ENCODE measurements at places on chromosomes 6 and 20.

GRCh38 chr20:17635332-17636244 lies 46.5 kb downstream of the RRBP1 start:
- no peak for DNase-seq

- no peak for DNase-seq
Observed at GRCh38 chr20:32966382-32966781, 37.9 kb downstream of the SUN5 start.

DNA sequence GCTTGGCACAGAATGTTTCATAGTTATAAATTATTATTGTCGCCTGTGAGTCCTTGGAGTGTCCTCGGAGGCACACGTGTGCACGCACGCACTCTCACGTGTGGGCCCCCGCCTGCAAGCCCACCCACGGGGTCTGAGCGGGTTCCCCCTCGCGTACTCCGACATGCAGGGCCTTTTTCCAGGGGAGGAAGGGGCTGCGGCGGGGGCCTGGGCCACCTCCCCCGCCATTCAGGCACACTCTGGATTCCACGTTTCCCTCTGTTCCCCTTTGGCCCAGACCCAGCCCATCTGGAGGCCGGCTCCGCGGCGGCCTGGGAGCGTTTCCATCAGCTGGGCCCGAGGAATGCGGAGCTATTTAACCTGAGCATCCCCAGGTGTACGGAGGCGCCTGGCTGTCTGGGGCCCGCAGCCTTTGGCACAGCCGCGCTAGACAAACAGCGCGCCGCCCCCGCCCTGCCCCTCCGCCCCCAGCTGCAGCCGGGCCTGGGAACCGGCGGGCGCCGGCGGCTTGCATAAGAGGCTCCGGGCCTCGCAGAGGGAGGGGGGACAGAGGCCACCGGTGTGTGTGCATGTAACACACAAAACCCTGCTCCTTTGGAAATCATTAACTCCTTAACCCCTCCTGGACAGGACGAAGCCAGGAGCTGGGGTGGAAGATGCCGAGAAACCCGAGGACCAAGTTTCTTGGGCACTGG lies 3.3 kb downstream of the ID1 start:
- DNase-seq, result no peak

GRCh38 chr6:52162940-52163908 lies 23.0 kb upstream of the IL17A start:
- peak; percentile 32 for DNase-seq

DNA sequence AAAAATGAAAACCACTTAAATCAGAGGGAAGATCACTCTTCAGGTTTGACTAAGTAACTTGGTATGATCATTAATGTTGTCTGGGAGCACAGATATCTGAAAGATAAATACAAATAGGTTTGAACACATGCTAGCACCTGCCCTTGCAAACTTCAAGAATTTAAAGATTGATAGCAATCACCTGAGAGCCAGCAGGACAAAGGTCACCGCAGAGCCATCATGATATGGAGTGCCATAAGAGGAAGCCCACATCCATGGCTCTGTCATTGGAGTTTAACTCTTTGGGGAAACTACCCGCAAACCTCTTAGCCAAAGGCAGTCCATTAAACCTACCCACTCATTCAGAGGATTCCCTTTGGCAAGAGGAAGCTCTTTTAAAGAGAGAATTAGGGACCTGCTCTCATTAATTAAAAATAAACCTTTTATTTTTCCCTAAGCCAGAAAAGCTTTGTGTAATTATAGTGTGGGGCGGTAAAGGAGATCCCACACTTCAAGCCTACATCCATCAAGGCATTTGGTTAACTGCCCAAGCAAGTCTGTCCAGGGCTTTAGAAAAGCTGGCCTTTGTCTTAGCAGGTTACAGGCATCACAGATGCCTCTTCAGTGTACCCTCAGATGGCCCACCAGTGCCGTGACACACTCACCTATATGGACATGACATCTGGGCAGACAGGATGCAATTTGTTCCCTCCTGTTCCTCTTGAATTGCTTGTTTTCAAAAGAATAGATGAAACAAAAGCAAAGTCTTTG lies 73.0 kb downstream of the SASH1 start:
- no peak for DNase-seq

GRCh38 chr20:46027245-46027853 lies 1.7 kb upstream of the SLC12A5 start:
- DNase-seq, result peak; percentile 32

GRCh38 chr6:115583290-115583689 lies 477.4 kb downstream of the FRK start:
- no peak for DNase-seq

GRCh38 chr20:44598423-44599305 lies 16.3 kb downstream of the PKIG start:
- no peak for DNase-seq

DNA sequence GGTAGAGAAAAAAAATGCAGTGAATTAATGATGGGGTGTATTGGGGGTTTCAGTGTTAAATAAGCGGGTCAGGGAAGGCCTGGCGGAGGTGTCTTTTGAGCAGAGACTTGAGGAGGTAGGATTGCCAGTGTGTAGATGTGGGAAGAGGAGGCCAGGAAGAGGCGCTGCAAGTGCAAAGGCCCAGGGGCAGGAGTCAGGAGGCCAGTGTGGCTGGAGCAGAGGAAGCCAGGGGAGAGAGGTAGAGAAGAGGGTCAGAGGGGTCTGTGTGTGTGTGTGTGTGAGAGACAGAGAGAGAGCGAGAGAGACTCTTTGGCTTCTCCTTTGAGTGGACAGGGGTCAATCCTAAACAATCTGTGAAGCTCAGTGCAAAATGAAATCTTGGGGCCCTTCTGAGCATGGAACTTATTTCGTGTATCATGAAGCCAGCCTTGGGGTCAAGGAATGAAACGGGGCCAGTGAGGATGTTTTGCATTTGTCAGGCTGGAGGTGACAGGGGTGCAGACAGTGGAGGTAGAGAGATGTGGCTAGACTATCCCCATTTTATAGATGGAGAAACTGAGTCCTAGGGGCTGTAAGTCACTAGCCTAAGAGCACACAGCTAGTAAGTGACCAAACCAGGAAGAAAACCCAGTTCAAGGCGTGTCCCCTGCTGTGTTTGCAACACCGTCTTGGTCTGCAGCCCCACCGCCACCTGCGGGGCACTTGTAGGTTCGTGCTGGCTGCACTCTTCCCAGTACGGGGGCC lies 9.7 kb upstream of the IP6K3 start:
- DNase-seq, result no peak

DNA sequence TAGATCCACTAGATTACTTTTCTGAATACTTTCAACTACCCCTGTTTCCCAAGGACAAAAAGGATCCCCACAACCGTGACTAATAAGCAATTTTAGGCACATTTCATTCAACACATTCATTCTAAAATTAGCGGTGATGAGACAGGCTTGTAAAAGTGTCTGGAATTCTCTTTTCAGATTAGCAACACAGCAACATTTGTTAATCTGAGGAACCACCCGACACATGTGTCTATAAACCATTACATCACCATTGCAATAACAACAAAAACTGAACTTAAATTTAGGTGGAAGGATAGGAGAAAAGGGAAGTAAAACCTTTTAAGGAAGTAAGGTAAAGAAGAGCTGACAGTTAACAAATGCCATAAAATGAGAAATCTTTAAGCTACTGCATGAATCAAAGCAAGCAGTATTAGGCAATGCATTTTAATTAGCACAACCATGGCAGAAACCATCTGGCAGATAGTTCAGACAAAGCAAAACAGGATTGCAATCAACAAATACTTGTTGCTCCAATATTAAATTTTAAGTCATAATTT lies 49.1 kb downstream of the MAP3K7 start:
- peak; percentile 61 for DNase-seq

- no peak for DNase-seq
Observed at GRCh38 chr6:33926451-33926850, 122.6 kb upstream of the MLN start.

GRCh38 chr20:25065072-25065624 lies 7.2 kb upstream of the ACSS1 start:
- no peak for DNase-seq

- no peak for DNase-seq
Observed at GRCh38 chr20:45449528-45449927, 20.0 kb upstream of the WFDC2 start.

GRCh38 chr20:7426890-7427496 lies 513.3 kb downstream of the HAO1 start:
- no peak for DNase-seq

- peak; percentile 82 for DNase-seq
Observed at GRCh38 chr6:28648035-28648877, 122.6 kb downstream of the GPX5 start.

DNA sequence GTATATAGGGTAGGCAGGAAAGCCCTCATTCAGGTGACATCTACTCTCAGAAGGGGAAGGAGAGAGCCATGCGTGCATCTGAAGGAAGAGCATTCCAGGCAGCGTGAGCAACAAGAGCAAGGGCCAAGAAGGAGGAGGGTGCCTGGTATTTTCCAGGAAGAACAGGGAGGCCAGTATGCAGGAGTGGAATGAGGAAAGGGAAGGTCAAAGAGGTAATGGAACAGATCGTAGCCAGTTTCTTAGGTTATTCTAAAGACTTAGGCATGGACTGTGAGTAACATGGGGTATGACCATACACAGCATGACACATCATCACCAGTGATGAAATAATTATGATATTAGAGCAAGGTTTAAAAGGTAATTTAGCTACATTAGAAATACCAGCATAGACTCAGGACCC lies 24.1 kb downstream of the ALDH8A1 start:
- DNase-seq, result no peak

GRCh38 chr6:37607944-37608343 lies 89.7 kb downstream of the MDGA1 start:
- DNase-seq, result peak; percentile 54

GRCh38 chr20:64237316-64237715 lies 18.2 kb upstream of the PCMTD2 start:
- DNase-seq, result no peak

- no peak for DNase-seq
Observed at GRCh38 chr6:33391922-33392594, 435 bp downstream of the KIFC1 start.

DNA sequence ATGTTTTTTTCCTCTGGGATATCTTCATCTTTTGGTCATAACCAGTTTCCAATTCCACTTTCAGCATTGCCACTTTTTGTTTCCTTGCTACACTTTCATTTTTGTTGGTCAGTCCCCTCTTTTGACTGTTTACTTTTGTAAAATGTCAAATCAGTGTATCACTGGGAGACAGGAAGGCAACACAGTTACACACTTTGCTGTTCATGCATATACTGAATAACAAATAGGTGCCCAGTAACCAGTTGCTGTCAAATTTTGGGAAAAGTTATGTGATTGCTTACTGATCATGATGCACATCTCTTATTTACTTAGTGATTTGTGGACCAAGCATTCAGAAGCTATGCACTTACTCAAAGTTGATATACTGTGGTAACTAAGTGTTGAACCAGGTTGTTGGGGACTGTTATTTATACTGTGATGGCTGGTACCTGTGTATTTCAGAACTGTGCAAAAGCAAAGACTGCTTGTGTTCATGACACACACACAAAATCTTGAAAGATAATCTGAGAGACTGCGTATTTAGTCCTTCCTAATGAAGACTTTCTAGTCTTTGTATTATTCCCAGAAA lies 41.0 kb downstream of the ZNF292 start:
- no peak for DNase-seq

DNA sequence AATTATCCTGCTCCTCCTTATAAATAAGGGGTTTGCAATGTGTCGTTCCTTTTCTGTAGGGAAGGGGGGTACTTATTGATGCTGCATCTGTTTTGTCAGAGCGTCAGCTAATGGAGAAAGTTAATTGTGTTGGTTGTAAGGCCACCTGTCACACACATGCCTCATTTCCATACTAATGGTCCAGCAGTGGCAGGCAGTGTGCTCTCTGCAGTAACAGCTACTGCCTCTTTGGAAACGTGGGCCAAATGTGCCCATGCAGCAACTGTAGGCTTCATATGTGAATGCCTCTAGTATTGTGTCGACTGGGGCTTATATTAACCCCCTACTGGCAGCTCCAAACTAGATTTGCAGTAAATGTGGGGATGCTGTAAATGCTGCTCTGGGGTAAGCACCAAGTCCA lies 56.3 kb upstream of the OLIG3 start:
- DNase-seq, result no peak

DNA sequence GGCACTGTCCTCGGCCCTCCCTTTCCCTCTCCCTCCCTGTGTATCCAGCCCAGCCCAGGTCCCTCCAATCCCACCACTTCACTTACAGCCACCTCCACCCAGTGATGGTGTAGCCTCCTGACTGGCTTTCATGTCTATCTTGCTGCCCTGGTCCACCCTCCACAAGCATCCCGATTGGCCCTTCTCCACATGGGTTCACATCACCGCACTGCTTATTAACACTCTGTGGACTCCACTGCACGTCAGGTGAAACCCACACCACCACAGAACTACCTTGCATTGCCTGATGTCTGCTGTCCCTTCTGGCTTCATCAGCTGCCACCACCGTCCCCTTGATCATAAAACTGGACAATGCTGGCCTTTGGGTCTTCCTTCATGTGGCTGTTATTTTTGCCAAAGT lies 220.4 kb upstream of the ARID1B start:
- no peak for DNase-seq

DNA sequence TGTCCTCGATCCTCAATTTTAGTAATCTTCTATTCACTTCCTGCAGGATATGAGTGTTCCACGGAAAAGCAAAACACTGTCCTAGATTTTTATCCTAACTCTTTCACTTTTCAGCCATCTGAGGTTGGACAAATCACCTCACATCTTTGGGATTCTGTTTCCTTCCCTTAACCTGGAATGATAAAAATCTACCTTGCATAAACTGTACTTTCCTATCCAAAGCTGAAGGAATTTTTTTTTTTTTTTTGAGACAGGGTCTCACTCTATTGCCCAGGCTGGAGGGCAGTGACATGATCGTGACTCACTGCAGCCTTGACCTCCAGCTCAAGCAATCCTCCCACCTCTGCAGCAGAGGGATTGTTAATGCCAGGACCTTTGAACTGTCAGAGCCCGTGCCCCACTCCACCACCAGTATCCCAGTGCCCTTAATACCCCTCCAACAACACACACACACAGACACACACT lies 20.5 kb downstream of the CAPN11 start:
- no peak for DNase-seq

- DNase-seq, result no peak
Observed at GRCh38 chr6:161833099-161833860, 559.4 kb upstream of the AGPAT4 start.

- DNase-seq, result no peak
Observed at GRCh38 chr20:53678315-53678989, 84.8 kb upstream of the ZNF217 start.

DNA sequence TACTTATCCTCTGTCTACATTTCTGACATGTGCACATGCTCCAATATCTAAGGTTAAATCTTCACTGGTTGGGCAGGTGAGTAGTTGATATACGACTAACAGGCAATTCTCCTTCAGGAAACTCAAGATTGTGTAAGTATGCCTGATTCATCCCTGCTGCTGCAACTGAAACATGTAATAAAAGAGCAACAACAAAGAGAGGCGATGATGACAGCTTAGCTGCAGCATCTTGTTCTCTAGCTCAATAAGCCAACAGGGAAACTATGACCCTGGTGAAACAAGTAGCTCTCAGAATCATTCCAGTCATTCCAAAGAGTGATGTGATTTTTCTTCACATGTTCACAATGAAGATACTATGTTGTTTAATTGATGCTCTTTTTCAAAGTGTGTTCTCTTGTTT lies 74.4 kb downstream of the ELOVL4 start:
- DNase-seq, result no peak

GRCh38 chr20:63857764-63858392 lies 3.4 kb upstream of the ABHD16B start:
- DNase-seq, result no peak

- no peak for DNase-seq
Observed at GRCh38 chr6:169701311-169701953, 397 bp downstream of the WDR27 start.
